WERI-Rb-1 (cell line): ENCODE measurements at places on chromosomes 5 and 9.

DNA sequence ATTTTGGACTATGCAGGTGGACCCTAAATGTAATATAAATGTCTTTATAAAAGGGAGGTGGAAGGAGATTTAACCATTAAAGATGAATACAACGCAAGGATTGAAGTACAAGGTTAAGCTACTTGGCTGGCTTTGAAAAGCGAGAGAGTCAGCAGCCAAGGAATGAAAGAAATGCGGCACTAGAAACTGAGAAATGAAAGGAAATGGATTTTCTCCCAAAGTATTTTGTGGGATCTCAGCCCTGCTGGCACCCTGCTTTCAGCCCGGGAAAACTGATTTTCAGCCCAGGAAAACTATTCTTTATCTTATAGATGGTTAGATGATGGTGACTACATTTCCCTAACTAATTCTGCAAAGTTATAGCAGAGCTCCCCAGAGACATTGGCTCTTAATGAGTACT, 1349.6 kb upstream of the C9orf72 start:
- no peak for DNase-seq

DNA sequence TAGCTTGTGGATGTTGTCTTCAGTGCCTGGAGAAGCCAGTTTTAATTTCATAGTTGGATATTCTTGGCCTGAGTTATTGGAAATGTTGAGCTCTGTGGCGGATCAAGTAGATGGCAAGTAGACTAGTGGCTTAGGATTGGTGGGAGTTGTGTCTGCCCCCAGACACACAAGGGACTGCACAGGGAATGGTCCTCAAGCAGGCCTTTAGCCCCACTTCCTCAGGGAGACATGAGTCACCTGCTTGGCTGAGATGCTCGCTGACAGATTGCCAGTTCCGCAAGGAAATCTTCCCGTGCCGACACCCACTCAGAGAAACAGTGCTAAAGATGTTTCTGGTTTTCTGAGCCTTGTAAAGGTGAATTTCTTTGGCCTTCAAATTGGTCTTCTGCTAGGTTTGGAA, 18.8 kb upstream of the CATSPER3 start:
- DNase-seq: no peak

- no peak for DNase-seq
These were observed 2095.5 kb upstream of the C9orf72 start for GRCh38 chr9:29668732-29669131.

- peak; percentile 74 for DNase-seq
These were observed 7.0 kb downstream of the ASS1 start for GRCh38 chr9:130451509-130452388.

- DNase-seq: no peak
These were observed 156.0 kb upstream of the MAST4 start for GRCh38 chr5:66440202-66440680.

- DNase-seq: no peak
These were observed 63.3 kb downstream of the TMEM38B start for GRCh38 chr9:105757496-105758251.
